NB4 (cell line): ENCODE measurements at places on chromosomes 5 and 9.
A peak's percentile ranks its signal among the peaks of the same experiment; 100 is the strongest.

- no peak for DNase-seq
Measured at GRCh38 chr5:34503379-34504253, 152.5 kb upstream of the RAI14 start.

DNA sequence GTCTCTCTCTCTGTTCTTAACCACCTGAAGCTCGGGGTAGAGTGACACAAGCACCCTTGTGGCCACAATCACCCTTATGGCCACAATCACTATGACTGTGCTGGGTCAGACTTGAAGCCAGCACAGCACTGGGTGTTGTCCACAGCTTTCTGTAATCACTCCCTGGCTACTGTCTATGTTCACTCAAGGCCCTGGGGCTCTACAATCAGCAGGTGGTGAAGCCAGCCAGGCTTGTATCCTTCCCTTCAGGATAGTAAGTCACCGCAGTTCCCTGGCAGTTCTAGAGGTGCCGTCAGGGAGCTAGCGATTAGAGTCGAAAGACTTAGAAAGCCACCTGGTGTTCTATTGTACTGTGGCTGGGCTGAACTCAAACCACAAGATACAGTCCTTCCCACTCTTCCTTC lies 44.2 kb downstream of the GDA start:
- peak; percentile 6 for DNase-seq

GRCh38 chr5:40694433-40694832 lies 14.7 kb downstream of the PTGER4 start:
- DNase-seq = no peak

DNA sequence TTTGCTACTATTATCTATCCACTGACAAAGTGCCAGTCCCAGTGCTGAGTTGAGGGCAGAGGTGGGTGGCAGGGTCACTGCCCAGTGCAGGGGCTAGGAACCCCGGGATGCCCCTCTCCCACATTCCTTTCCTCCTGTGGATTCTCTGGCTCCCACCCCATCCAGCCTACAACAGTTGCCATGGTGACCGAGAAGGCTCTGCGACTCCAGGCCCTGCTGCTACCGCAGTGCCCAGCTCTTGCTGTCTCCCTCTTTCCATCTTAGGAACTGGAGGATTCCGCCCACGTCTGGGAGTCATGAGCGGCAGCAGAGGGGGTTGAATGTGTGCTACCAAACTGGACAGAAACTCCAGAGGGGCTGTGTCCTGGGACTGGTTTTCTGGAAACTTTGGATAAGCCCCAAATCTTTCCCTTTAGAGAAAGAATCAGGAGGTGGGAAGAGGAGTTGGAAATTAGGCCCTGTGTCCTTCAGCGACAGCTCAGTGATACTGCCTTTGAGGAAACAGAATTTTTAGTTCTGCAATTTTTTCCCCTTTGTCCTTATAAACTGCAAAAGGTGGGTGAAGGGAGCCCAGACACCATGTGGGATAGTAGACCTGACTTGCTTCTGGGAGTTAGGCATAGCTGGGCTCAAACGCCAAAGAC lies 20.7 kb upstream of the C5orf47 start:
- peak; percentile 30 for DNase-seq

GRCh38 chr5:55597014-55597981 lies 62.5 kb upstream of the PLPP1 start:
- DNase-seq = no peak

- DNase-seq = no peak
Measured at GRCh38 chr9:129845373-129845772, 10.1 kb downstream of the USP20 start.

DNA sequence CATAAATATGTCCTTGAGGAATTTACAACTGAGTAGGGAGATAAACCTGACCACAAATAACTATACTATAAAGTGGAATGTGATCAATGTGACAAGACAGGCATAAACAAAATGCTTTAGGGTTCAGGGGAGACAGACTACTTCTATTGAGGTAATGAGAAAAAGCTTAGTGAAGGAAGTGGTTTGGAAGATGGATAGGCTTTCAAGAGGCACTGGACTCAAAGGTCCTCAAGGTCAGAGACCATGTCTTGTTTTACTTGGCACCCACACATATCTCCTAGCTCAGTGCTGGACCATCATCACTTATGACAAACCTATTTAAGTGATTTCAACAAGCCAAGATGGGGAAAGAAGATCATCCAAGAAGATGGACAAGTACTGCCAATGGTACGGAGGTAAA lies 257.8 kb downstream of the BNC2 start:
- no peak for DNase-seq

GRCh38 chr5:72440207-72440638 lies 67.0 kb downstream of the ZNF366 start:
- DNase-seq = no peak

DNA sequence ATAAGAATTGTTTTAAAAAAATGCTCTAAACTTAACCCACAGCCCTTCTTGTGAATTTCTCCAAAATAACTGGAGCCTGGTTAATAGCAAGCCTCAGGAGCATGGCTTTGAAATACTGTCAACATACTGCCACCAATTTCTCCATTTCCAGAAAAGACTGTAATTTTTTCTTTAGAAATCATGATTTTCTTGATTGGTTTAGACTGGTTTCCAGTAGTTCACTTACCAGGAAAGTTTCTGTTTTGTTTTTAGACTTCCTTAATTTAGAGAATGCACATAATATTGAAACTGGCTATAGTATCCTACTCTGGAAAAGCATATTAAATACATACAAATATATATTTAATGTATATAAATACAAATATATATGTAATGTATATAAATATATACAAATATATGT lies 4.5 kb upstream of the CD274 start:
- no peak for DNase-seq

DNA sequence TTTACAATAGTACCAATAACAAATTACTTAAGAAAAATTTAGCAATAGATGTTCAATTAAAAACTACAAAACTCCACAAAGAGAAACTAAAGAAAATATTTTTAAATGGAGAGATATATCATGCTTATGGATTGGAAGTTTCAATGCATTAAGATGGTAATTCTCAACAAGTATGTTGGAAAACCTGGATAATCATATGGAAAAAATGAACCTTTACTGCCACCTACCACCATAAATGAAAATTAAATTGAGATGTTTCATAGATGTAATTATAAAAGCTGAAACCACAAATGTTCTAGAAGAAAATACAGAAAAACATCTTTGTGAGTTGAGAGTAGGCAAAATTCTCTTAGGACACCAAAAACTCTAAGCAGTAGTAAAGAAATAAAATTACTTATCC lies 121.7 kb downstream of the ANKRD18B start:
- no peak for DNase-seq

GRCh38 chr5:90965110-90965685 lies 406.6 kb downstream of the ADGRV1 start:
- DNase-seq = no peak

GRCh38 chr5:94754824-94755223 lies 136.4 kb downstream of the SLF1 start:
- DNase-seq = no peak

DNA sequence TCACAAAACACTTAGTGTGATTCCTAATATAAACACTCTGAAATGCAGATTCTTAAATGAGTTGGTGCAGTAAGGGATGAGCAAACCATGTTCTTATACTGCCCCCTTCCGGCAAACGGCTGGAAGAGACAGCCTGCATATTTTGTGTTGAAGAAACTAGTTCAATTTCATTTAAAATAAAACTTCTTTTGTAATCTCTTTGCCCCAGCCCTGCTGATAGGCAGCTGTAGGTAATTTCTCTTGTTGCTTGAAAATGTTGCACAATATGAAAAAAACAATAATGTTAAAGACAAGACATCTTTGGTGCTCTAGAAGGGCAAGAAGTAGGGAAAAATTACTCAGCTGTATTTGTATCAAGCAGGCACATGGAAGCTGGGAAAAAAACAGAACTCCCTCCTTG lies 89.7 kb upstream of the CCNG1 start:
- peak; percentile 71 for DNase-seq

DNA sequence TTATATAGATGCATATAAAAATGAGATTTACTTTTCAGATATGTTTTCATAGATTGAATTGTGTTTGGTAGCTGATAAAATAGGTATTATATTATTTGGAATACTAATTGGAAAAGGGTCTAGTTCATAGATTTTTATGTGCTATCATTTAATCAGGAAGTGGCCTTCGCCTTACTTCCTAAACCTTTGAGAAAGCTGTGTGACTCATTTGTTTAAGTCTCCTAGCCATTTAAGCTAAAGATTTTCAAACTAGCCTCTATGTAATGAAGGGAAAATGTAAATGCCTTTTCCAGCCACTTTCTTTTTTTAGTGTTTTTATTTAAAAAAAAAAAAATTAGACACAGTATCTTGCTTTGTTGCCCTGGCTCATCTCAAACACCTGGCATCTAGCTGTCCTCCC lies 97.5 kb downstream of the DMXL1 start:
- DNase-seq = peak; percentile 26

DNA sequence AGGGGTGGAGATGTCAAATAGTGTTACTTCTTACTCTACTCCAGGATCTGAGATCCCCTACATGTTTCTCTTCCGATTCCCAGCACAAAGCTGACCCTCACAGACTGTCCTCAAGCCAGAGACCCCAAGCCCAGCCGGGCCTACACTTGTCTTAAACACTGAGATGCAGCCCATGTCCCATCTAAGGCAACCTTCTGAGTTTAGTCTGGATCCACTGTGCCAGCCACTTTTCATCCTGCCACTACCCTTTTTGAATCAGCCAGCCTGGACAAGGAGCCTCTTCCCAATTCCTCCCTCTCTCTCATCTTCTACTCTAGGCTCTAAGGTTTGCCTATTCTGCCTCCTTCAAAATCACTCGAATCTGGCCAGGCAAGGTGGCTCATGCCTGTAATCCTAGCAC lies 6.2 kb upstream of the MYORG start:
- no peak for DNase-seq

DNA sequence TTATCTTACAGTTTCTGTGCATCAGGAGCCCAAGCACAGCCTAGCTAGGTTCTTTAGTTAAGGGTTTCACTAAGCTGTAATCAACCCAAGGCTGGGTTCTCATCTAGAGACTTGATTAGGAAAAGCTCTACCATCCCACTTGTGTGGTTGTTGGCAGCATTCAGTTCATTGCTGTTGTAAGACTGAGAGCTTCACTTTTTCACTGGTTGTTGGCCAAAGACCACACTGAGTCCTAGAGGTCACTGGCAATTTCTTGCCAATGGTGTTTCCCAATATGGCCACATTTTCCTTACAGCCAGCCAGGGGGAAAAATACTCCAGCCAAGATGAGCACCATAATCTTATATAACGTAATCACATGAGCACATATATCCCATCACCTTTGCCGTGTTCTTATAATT lies 74.3 kb downstream of the SMIM15 start:
- DNase-seq = no peak

DNA sequence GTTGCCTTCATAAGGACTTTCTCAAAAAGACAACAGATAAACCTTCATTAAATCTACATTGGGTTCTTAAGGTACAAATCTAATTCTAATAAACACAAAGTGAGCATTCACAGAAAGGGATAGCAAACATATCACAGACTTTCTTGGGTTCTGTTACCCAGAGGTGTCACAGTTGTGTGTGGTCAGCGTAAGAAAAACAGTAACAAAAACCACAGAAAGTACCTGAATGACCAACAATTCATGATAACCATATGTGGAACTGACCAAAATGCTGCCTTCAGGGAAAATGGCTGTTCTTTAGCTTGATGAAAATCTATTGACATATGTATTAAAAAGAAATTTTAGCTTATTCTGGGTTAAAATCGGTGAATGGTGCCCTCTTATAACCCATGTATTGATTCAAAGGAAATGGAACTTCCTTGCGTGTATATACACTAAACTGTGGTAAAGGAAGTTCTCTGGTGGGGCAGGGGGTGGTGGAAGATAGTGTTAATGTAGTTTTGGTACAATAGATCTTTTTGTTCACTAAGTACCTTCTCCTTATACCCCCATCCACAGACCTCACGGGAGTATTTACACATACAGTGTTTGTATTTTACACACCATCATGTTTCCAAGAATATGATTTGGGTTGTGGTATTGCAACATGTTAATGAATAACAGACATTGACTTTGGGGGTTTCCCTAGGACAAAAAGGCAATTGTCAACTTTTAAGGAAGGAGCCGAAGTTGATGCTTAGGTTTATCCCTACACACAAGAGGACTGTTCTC lies 152.5 kb downstream of the APBA1 start:
- no peak for DNase-seq

DNA sequence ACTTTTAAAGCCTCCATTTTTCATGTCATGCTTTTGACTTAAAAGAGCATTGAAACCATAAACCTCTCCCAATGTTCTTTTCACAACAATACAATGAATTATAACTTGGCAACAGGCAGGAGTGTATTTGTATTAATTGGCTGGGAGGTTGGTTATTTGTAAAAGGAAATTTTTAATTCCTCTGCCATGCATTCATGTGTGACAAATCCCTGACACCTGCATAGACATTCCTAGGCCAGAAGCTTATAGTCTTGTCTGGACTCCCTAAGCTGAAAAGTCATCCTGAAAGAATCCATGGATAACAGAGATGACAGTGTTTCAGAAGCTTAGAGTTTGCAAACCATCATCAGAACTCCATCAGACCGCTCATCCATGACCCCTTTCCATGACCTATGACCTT lies 76.3 kb upstream of the PTGER4 start:
- DNase-seq = no peak

- peak; percentile 56 for DNase-seq
Measured at GRCh38 chr5:52657247-52657645, 130.5 kb upstream of the ITGA1 start.

- no peak for DNase-seq
Measured at GRCh38 chr9:3879315-3879714, 353.5 kb upstream of the RFX3 start.

- no peak for DNase-seq
Measured at GRCh38 chr5:87403409-87403808, 9.3 kb downstream of the CCNH start.

GRCh38 chr5:7395947-7396712 lies at the start of gene ADCY2:
Gene ADCY2, plus strand, starts transcription at chr5:7396138. Its CDS starts 159 bp downstream, at chr5:7396297.
- no peak for DNase-seq

GRCh38 chr5:142122121-142122520 lies 13.5 kb downstream of the NDFIP1 start:
- no peak for DNase-seq

DNA sequence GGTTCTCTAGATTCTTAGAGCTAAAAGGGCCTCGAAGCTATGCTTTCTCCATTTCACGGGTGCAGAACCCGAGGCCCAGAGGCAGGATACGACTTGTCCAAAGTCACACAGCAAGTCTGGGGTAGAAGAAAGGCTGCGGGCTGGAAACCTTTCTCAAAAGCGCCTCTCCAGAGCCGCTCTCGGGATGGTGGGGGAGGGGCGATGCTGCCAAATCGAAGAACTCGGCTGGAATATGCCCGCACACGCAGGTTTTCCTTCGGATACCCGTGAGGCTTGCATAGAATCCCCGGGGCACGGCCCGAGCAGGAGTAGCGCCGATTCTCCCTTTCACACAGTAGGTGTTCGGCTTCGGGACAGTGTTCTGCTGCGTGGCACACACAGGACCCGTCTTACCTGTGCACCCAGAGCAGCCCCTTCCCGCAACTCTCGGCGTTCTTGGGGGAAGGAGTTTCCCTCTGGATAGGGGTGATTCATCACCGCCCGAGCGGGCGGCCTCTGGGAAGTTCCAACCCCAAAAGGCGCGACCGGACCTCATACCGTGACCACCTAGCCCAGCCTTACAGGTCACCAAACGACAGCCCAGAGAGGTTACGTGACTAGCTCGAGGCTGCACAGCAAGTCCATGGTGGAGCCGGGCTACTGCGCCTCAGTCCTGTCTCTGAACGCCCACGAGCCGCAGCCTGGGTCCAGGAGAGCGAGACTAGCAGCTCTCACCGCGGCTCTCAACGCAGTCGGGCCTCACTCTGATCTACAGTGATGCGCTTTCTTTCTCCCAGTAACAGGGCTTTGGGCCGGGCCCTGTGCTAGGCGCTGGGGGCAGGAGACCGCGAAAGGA lies 4.1 kb downstream of the PAX5 start:
- DNase-seq = no peak

- no peak for DNase-seq
Measured at GRCh38 chr9:80946496-80947170, 742.7 kb downstream of the TLE1 start.
